ENCODE measurements at places on chromosomes 16 and 17. TPM values are rescaled to one million over a fixed set of nuclear protein-coding genes. Genes with fewer than 3 reads are reported as not detected.

DNA sequence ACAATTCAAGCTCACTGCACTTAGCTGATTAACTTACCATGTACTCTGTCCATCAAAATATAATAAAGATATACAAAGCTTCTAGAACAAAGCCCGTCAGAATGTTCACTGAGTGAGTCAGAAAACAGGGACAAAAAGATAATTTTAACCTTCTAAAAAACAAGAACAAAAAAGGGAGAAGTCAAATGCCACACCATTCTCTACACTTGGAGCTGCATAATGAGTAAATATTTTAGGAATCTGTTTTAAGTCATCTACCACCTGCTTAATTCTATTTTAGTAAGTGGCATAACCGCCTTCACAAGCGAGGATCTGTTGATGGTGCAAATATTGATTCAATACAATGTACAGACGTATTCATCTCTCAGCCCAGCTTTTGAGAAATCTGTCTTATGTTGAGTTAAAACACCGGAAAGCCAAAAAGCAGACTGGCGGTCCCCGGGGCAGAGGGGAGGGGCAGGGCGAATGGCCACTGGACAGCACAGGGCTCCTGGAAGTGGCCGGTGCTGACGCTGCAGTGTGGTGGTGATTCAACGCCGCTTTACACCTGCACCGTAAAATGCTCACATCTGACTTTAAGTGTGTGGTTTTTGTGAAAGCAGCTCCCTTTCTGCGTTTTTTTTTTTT, 20.1 kb downstream of the RAB40B start:
- no peak for DNase-seq

DNA sequence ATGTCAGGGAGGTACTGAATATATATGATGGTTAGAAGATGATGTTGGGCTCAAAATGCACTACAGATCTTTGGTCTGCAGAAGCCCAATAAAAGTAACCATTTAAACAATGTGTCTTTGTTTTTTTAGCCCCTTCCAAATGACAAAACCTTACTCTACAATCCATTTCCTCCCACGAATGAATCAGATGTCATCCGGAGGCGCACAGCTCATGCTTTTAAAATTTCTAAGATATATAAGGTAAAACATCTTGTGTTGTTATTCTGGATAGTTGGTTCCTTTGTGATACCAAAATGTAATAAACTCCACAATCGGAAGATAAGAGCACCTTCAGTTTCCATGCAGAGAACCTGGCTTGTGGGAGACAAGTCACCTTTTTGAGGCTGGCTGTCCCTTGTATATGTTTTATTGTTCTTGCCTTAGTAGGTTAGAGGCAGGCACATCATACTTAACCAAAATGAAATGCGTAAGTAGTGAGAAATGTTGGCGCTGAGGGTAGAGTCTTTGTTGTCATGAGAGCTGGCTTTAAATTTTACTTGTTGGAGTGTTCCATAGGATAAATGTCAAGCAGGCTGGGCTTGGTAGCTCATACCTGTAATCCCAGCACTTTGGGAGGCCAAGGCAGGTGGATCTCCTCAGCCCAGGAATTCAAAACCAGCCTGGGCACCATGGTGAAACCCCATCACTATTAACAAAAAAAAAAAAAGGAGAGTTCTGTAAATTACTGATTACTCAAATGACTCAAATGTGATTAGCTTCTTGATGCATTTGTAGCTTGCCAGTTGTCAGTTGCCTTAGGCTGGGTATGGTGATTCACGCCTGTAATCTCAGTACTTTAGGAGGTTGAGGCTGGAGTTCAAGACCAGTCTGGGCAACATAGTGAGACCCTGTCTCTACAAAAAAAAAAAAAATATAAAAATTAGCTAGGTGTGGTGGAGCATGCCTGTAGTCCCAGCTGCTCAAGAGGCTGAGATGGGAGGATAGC, 19.7 kb upstream of the SNTB2 start:
- no peak for DNase-seq

DNA sequence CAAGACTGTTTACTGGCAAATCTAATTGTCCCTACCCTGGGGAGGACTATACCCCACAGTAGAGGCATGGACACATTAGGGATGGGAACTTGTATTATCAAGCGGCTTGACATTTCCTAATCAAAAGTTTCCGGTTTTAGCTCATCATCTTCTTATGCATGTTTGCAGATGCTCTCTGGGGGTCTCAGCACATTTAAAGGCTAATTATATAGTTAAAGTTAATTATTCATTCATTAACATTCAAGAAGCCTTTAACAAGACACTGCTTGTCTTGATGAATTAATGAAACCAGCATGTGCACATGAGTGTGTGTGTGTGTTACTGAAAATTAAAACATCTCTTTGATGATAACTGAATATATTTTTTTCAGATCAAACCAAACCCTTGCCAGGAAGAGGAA, 377.1 kb downstream of the GRIN2A start:
- no peak for DNase-seq

GRCh38 chr16:30910427-30911029, 12.8 kb upstream of the FBXL19 start:
- DNase-seq, result no peak

Gene BTBD17
- not detected for total RNA-seq

Gene ARL5C
- not detected for total RNA-seq

GRCh38 chr16:14365200-14365851, 264.7 kb downstream of the PARN start:
- DNase-seq, result no peak

GRCh38 chr16:17412221-17412620, 58.5 kb downstream of the XYLT1 start:
- DNase-seq, result no peak

DNA sequence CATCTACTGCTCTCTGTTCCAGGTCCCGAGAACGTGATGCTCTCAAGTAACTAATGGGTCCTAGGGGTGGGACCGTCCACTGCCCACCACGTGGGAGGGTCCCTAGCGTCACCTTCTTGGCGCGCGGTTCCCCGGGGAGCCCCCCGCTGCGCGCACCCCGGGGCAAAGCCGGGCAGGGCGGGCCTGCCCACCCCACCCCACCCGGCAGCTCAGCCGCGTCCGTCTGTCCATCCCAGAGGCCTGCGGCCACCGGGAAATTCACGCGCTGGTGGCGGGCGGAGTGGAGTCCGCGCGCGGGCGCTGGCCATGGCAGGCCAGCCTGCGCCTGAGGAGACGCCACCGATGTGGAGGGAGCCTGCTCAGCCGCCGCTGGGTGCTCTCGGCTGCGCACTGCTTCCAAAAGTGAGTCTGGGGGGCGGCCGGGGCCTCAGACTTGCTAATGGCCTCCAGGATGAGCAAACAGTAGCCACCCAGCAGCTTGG, 494 bp downstream of the PRSS41 start:
- DNase-seq, result no peak

- no peak for DNase-seq
Observed at GRCh38 chr17:22217135-22217534, 524.8 kb downstream of the KCNJ18 start.
